Stimulated activated CD4-positive, alpha-beta T cell treated with anti-CD3 and anti-CD28 coated beads, TNF-alpha, amount 100 ng/mL, for 24 hours (primary cell): ENCODE measurements at places on chromosomes 6 and 20.

DNA sequence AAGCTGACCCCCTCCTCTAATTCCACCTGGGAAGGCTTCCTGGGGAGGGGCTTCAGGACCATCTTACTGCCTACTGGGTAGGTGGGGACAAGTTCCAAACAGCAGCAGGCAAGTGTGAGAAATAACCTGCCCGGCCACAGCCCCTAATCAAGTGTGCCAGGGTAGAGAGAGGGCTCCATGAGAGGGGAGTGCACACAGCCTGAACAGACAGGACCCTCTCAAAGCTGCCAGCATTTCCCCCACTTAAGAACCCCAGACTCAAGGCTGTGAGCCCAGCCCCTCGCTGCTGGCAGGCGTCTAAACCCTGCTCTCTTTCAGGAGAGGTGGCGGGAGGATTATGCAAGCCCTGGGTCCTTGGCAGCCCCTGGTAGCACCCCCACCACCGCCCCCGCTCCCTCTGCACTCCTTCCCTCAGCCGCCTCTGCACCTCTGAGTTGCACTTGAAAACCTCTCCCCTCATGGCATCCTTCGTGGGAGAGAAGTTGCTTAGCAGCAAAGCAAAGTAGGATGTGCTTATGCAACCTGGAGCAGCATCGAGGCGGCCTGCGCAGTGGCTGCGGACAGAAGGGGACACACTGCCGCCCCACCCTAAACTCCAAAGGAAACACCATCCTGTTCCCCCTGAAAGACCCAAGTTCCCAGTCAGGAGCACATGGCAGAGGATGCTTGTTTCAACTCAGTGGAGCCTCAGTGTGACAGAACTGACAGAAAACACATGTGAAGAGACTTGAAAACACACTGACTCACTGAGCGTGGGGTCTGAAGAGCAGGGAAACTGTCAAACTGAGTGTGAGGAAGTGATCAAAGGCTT lies 10.5 kb downstream of the DDRGK1 start:
- no peak for DNase-seq

DNA sequence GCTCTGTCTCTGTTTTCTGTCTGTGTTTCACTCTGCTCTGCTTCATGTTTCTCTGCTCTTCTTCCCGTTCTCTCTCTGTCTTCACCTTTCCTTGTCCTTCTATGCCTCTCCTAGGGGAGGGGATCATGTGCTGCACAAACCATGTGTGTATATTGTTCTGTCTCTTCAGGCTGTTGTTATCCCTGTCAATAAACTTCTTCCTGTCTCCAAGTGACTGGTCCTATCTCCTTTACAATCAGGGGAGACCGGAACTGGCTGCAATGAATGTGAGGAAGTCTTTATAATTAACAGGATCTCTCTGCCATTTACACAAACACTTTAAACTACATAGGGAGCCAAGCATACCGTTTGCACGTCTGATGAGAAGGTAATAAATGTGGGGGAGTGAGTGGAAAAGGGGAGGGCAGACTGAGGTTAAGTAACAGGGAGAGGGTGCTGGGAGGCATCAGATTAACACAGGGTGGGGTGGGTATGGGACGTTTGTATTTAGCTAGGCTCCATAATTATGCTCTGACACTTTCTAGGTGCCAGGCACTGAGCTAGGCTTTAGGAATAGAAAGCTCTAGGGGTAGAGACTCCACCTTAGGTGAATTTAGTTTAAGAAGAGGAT lies 626.1 kb downstream of the DHX35 start:
- DNase-seq = no peak

GRCh38 chr20:38728191-38728781 lies 4.0 kb downstream of the SLC32A1 start:
- DNase-seq = no peak

- DNase-seq = peak; percentile 50
Measured at GRCh38 chr6:166162599-166163342, 4.9 kb downstream of the TBXT start.

- DNase-seq = no peak
Measured at GRCh38 chr6:48542191-48542590, 431.2 kb upstream of the PTCHD4 start.

DNA sequence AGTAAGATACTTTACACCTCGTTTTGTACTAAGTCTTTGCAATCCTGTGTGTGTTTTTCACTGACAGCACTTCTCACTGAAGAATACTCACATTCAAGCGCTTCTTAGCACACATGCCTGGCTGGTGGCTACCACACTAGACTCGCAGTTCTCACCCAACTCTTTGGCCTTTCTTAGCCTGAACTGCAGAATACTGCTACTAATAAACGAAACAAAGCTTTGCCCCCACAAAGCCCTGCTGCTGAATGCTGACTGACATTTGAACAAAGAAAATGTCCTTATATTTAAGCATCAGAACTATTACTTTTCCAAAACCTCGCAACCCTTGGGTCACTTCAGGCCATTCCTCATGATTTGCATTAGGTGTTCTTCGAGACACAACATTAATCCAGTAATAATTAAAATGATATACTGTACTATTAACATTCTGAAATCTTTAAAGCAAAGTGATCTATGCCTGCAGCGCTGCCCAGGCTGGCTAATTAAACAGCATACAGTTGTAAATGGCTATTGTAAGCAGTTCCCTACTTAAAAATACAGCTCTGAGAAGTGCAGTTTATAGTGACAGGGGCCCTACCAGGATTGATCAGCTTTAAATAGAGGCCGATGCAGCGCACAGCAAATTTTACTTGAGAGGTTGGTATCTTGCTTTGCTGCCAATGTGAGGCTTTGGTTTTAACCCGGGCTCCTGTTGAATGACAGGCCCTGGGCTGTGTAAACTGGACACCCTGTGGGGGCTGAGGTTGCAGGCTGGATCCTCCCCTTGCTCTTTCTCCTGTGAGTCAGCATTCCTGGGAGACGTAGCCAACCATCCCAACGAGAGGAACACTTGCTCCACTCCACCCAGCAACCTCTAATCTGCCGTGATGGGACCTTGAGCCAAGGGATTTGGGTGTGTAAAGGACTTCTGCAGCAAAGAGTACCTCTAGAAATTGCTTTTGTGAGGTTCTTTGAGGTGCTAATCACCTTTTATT lies 899.0 kb downstream of the TFAP2A start:
- no peak for DNase-seq

GRCh38 chr20:39778847-39779604 lies 816.9 kb downstream of the DHX35 start:
- DNase-seq = no peak

DNA sequence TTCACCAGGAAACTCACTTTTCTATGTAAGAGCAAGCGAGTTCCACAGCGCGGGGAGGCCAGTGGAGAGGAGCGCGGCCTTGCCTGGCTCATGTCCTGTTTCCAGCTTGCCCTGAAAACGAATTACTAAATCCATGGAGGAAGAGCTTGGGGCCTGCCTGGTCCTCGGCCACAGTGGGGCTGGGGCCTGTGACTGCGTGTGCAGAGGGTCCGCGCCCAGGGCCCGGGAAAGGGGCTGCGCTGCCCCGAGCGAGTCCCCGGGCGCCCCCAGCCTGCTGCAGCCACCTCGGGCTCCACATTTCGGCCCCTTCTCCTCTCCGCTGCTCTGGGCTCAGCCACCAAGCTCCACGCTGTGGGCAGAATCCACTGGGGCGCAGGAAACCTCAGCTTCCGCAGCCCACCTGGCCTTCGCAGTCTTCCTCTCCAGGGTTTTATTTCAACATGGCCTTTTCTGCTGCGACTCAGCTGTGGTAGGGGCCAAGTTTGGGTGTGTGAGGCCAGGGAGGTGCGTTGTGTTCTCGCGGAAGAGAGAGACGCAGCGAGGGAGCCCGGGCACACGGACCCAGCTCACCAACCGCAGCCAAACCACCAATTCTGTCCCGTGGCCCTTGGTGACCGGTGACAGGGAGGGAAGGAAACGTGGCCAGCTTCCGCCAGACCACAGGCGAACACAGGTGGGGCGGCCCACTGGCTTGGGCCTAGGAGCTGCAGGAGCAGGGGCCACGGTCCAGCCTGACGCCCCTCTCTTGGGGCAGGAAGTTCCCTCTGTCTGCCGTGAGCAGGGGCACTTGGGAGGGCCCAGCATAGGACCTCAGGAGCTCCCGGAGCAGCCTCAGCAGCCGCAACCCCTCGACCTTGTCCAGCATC lies 211.4 kb downstream of the ERMARD start:
- DNase-seq = no peak

- no peak for DNase-seq
Measured at GRCh38 chr6:88248709-88249321, 82.7 kb upstream of the CNR1 start.

DNA sequence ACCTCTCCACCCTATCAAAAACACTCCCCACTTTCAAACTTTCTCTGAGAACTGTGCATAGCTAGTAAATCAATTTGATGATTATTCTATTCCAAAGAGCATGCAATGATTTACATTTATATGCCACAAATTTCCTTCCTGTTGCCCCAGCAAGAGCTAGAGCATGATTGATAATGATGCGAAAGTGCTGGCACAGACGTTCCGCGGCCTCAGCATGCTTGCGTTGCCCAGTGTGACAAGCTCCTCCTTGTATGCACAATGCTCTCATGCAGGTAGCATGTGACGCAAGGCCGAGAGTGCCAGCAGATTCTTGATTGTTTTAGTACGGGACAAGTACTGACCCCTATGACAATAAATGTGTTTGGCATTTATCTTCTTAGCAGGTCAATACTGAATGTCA lies 696.3 kb upstream of the SLC35B3 start:
- no peak for DNase-seq

DNA sequence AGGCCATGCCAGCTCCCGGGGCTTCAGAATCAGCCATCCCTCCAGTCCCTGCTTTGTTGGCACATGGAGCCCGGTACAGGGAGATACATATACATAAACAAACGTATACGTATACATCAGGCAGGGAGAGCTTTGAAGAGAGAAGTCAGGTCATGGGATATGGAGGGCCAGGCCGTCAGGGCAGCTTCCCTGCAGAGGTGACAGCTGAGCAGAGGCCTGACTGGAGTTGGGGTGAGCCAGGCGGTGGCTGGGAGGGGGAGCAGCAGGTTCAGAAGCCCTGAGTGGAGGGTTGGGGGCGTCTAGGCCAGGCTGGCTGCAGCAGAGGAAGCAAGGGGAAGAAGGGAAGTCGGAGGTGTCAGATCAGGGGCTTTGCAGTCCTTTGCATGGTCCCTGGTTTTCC lies 61.7 kb downstream of the STK35 start:
- no peak for DNase-seq

DNA sequence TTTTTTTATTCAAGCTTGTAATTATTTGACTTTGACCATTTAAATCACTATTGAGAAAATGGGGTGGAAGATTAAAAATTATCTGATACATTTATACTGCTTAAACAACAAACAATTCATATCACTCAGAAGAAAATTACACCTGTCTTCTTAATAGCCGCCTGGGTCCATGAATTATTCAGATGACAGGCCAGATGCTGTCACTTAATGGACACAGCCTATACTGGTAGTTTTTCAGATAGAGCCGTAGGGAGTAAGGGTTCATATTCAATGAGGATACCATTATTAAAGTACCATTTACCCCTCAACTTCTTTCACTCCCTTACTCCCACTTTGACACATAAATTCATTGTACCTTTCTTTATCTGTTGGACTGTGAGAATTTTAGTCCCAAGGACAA lies 1193.4 kb upstream of the MAP3K7 start:
- no peak for DNase-seq

DNA sequence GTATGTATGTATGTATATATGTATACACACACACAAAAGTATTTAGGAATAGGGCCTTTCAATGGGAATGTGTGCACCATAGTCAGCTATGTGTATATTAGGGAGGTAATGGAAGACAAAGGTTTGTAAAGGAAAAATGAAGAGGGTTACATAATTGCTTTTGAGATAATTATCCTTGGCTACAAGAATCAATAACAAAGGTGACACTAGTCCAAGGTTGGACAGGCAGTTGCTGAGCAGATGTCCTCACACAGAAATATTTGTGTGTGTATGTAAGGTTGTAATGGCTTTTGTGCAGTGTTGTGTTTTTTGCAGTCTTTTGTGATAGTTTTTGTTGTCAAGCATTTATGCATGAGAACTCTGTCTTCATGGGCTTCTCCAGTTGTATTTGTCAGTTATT lies 157.9 kb upstream of the MARCKS start:
- no peak for DNase-seq

DNA sequence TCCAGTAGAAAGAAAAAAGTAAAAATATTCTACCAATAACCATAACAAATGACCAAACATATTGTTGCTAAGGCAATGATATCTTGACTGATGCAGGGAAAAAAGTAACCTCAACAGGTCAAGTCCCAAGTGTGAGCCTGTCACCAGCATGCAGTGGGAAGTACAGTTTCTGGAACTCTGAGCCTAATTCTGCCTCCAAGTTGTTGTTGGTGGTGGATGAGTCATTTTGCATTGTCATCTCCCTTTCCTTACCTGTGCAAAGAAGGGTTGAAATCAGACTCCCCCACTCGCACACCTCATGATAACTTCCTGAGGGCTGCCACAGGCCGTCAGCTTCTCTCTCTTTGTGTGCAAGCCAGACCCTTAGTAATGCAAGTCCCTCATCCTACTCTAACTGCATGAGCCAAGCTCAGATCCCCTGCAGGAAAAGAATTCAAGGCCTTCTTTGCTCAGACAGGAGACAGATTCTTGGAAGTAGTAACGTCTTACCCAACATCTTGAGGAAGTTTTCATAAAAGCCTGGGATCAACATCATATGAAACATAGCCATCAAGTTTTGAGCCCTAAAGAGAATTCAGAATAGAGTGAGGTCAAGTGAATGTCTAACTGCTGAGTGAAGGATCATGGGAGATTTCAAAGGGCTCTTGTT lies 207.6 kb upstream of the FOXA2 start:
- no peak for DNase-seq

DNA sequence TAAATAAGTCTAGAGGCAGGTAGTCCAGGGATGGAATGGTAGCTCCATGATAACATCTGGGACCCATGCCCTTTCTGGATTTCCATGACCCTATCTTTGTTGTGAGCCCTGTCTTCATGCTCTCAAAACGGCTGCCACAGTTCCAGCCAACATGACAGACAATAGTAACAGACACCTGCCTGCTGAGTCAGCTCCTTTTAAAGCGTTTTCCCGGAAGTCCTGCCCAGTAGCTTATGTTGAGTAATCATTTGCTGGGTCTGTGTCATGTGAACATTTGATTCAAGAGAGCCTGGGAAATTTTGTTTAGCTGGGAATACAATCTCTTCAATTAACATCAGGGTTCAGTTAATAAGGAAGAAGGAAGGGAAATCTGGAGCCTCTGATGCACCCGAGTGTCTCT lies 262.2 kb upstream of the SULF2 start:
- no peak for DNase-seq

- no peak for DNase-seq
Measured at GRCh38 chr6:131182991-131183425, 47.7 kb downstream of the AKAP7 start.

- DNase-seq = no peak
Measured at GRCh38 chr6:43953794-43954310, 173.4 kb downstream of the MRPL14 start.

DNA sequence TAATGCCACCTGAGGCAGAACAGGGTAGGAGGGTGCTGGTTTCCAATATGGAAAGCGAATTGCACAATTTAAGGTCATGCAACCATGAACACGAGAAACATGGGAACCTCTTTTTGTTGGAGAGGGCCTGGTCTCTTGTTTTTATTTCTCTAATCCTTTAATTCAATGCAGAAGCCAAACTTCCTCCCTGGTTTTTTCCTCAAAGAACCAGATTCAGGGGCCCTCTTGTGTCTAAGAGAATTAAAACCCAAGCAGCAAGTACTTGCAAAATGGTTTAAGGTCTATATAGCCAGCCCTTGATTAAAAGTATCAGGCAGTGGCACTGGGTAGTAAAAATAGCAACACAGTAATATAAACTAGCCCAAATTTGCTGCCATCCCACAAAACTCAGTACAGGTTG lies 19.5 kb downstream of the GSTA4 start:
- DNase-seq = no peak
